Neural crest cell (in vitro differentiated cells): ENCODE measurements at places on chromosomes 5 and 9. TPM values are rescaled to one million over a fixed set of nuclear protein-coding genes. Genes with fewer than 3 reads are reported as not detected.

The ADAMTS16 gene
- total RNA-seq, result 0.23 and 1.7 TPM in 2 replicates

The MPDZ gene
- 69.4 and 76.1 TPM in 2 replicates for total RNA-seq

The SOX30 gene
- total RNA-seq, result not detected in 2 replicates

DNA sequence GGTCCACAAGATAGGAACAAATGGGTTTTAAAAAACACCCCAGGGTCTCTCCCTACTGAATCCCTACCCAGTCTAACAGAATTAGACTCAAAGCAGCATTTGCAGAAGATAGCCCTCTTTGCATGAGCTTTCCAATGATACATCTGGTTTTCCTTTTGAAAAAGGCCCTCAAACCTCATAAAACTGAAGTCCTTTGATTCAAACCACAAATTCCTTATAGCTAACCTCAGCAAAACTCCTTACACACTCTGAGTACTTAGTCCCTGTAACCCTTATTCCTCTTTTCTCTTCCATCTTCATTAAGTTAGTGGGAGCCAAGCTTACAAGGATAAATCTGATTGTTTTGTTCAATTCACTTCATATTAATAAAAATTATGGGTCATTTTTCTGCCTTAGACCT lies 90.5 kb upstream of the TNC start:
- no peaks in the 10 kb centered on the region for H3K36me3 ChIP-seq
- H3K27me3 ChIP-seq, result peaks cover 4% of the 10 kb centered on the region
- no peak overlapping the region for H3K27ac ChIP-seq
- peaks cover 19% of the 10 kb centered on the region for H3K4me1 ChIP-seq
- no peak overlapping the region for H3K4me3 ChIP-seq

GRCh38 chr5:159471904-159472303 lies 141.6 kb upstream of the IL12B start:
- no peak overlapping the region for H3K27ac ChIP-seq
- H3K4me3 ChIP-seq, result no peak overlapping the region
- peaks cover 3% of the 10 kb centered on the region for H3K36me3 ChIP-seq
- no peaks in the 10 kb centered on the region for H3K4me1 ChIP-seq
- H3K27me3 ChIP-seq, result peaks cover 3% of the 10 kb centered on the region

- no peak overlapping the region for H3K27ac ChIP-seq
- H3K4me3 ChIP-seq, result no peak overlapping the region
- H3K27me3 ChIP-seq, result no peaks in the 10 kb centered on the region
- no peaks in the 10 kb centered on the region for H3K36me3 ChIP-seq
These were observed 41.3 kb upstream of the CDH18 start for GRCh38 chr5:20029266-20029665.

GRCh38 chr5:109838157-109838556 lies 148.4 kb downstream of the MAN2A1 start:
- H3K27me3 ChIP-seq, result no peaks in the 10 kb centered on the region
- H3K36me3 ChIP-seq, result peaks cover 39% of the 10 kb centered on the region
- no peak overlapping the region for H3K4me3 ChIP-seq
- DNase-seq, result no peak

DNA sequence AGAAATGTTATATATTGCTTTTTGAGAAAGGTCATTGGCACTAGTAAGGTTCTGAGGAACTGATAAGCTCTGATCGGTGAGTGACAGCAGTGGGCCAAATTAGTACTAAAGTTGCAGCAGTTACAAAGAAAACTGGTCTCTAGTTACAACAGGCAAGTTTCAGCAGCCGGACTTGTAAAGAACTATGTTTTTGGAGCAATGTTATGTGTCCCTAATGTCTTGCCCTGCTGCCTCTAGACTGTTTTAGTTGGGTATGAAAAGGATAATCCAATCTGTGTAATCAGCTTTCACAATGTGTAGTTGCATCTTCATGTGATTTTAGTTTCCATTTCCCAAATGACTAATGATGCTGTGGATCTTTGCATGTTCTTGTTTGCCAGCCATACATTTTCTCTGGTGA lies 113.5 kb downstream of the CAMK4 start:
- no peak overlapping the region for H3K4me3 ChIP-seq
- no peak for DNase-seq
- H3K27ac ChIP-seq, result no peak overlapping the region
- H3K27me3 ChIP-seq, result peaks cover 25% of the 10 kb centered on the region
- no peaks in the 10 kb centered on the region for H3K36me3 ChIP-seq

- H3K4me1 ChIP-seq, result peaks cover 4% of the 10 kb centered on the region
- H3K4me3 ChIP-seq, result no peak overlapping the region
- no peaks in the 10 kb centered on the region for H3K27me3 ChIP-seq
- peaks cover 12% of the 10 kb centered on the region for H3K36me3 ChIP-seq
- no peak overlapping the region for H3K27ac ChIP-seq
These were observed 225.4 kb downstream of the MTRR start for GRCh38 chr5:8094304-8094703.

DNA sequence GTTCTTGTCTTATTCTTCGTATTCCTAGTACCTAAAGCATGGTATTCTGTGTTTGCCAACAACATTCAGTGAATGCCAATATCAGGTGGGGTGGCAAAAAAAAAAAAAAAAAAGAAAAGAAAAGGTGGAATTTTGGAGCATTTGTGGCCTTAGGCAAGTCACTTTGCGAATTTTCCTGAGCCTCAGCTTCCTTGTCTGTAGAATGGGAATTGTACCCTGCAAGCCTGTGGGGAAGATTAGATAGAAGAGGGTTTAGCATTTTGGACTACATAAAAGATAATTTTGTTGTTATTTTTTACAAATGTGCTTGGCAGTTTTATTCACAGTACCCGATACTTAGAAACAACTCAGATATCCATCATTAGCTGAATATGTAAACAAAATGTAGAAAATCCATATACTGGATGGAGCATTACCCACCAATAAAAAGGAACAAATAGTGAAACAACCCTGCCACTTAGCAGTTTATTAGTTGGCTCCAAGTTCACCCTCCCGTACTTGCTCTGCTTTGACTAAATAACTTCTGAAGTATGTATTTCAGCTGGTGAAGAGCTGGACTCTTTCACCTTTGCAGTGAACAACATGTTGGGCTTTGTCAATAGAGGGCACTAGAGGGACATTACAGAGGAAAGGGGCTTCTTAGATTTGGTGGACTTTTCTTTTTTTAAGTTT lies 13.6 kb downstream of the UBE2D2 start:
- no peak overlapping the region for H3K4me3 ChIP-seq
- DNase-seq, result no peak
- no peak overlapping the region for H3K27ac ChIP-seq
- H3K4me1 ChIP-seq, result peaks cover 25% of the 10 kb centered on the region
- H3K27me3 ChIP-seq, result no peaks in the 10 kb centered on the region
